Stimulated activated CD4-positive, alpha-beta T cell treated with anti-CD3 and anti-CD28 coated beads, Interleukin-4, amount 100 ng/mL, for 4 hours (primary cell): ENCODE measurements at places on chromosomes 7 and 10.

- no peak for DNase-seq
Observed at GRCh38 chr7:41873741-41874140, 170.9 kb upstream of the INHBA start.

DNA sequence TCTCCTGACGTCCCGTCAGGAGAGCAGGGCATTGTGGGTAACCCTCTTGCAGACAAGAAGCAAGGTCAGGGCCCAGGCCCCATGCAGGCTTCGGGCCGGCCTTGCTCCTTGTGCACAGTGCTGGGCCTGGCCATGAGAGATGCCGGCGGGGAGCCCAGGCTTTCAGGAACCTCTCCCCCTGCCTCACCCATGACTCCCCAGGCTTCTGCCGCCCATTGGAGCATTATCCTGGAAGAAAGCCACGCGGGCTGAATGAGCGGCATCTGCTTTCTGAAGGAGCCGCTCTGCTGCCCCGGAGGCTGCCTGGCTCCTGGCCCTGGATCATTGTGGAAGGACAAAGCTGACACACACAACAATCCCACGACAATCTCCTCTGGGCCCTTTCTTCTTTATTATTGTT is 233.5 kb downstream of the TCF7L2 start:
- no peak for DNase-seq

DNA sequence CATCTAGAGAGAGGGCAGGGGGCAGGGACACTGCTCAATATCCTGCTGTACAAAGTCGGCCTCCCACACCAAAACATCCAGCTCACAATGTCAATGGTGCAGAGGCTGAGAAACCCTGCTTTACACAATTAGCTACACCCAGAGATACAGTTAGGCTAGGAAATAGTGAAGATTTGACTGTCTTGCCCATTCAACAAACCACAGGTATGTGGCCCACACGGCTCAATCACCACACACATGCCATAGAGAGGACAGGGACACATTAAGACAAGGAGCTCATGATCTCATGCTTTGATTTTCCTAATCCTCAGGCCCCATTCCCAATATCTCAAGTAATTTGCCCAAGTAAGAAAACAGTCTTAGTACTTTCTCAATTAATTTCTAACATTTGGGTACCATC is 110.4 kb downstream of the OSBPL3 start:
- DNase-seq = no peak

GRCh38 chr10:100653957-100654781 is 91.2 kb upstream of the PAX2 start:
- peak; percentile 57 for DNase-seq

GRCh38 chr7:67990716-67991115 is 994.1 kb downstream of the TYW1 start:
- DNase-seq = no peak

DNA sequence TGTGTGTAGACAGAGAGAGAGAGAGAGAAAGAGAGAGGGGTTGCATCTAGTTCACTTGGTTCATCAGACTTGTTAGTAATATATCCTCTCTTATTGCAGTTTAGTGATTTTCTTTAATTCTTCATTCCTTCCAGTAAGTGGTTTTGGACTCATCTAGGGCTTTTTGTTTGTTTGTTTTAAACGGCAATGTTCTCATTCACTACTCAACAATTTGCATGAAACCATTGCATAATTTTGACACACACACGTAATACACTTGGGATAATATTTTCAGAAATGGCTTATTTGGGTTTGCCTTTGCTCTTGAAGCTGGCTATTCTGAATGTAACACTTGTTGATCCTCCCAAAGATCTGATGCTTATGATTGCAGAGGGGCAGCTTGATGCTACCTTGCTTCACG is 16.4 kb upstream of the ZNF32 start:
- no peak for DNase-seq

- DNase-seq = peak; percentile 2
Observed at GRCh38 chr7:102875700-102876295, 37.0 kb upstream of the LRRC17 start.

- no peak for DNase-seq
Observed at GRCh38 chr10:131561897-131562296, 250.4 kb upstream of the TCERG1L start.

- no peak for DNase-seq
Observed at GRCh38 chr7:26500749-26501352, 209.2 kb downstream of the SNX10 start.

GRCh38 chr7:153628406-153628805 is 423.8 kb upstream of the DPP6 start:
- no peak for DNase-seq

- no peak for DNase-seq
Observed at GRCh38 chr7:33190688-33191304, 61.4 kb downstream of the BBS9 start.

DNA sequence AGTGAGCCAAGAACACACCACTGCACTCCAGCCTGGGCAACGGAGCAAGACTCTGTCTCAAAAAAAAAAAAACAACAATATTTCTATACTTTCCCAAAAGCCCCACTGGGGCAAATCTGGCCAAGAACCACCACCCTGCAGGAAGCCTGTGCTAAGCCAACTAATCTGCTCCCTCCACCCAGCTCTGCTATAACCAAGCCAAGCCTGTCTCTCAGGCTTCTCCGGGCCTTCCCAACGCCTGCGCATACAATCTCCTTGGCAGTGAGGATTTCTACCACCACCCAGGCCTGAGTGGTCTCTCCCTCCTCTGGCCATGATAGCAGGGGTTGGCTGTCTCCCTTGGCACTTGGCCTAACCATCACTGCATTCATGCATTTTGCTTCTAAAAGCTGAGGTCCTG is 14.2 kb downstream of the DDX56 start:
- no peak for DNase-seq

DNA sequence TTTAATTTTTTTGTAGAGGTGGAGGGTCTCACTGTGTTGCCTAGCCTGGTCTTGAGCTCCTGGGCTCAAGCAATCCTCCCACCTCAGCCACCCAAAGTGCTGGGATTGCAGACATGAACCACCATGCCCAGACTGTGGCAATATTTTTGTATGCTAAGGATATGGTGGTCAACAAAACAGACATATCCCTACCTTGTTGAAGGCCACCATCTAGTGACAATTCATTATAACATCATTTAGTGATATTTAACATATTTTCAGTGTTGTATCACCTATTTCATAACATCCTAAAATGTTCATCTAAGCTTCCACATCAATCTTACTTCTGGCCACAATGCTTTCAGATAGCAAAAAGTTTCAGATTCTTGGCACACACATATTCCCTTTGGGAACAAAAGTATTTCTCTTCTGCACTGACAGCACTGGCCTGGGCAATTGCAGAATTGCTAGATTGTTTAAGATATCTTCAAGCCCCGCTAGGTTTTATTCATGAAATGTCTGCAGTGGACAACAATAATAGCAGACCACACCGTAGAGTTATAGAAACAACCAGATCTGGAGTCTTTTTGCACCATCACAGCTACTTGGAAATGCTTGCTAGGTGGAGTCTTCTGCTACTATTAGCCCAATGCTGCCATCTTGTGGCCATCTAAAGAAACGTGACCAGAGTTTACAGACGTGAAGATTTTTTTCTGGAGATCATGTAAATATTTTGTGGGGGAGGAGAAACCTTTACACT is 58.4 kb downstream of the DNAJC12 start:
- DNase-seq = peak; percentile 37

DNA sequence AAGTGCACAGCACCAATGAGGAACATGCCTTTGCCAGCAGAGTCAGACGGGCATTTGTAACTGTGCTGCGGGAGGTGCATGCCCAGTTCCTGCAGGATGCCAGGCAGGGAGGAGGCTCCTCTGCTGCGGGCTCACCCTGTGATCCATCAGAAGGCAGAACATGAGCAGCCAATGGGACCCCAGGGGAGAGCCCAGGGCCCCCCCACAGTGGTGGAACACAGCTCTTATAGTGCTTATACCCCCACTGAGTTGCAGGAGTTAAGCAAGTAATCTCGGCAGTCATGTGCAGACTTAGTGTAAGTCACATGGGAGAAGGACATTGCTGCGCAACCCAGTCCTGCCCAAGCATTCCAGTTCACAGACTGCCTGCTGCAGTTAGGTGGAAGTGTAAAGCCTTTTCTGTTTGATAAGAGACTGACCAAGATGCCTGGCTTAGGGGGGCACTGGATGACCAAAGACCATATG is 120.3 kb upstream of the TMEM106B start:
- no peak for DNase-seq

DNA sequence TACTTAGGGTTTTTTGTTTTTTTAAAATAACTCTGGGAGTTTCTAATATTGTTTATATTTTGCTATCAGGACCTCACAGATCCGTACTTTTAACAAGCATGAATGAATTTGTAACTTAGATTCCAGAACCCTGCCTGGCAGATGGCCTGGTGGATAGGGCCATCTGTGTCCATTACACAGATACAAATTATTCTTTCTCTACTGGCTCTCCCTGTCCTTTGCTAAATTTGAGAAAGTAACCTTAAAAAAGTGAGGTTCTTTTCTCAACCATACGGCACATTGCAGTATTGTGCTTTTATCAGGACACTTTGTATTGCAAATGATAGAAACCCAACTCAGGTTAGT is 26.6 kb downstream of the LCOR start:
- DNase-seq = no peak

DNA sequence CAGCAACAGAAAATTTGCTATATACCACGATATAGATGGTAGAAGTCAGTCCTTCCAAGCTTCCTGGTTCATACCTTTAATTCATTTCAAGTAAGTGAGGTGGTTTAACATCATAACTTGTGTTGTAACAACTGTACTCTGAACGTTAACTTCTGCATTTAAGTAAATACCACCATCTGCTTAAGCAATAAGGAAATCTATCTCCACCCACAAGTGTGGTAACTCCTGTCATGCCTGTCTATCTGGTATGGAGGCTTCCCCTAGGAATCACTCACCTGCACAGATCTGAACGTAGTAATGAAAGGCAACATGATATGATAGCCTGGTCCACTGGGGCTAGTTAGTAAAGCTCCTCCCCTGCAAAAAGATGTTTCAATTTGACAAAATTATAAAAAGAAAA is 2.3 kb downstream of the ERLIN1 start:
- no peak for DNase-seq

DNA sequence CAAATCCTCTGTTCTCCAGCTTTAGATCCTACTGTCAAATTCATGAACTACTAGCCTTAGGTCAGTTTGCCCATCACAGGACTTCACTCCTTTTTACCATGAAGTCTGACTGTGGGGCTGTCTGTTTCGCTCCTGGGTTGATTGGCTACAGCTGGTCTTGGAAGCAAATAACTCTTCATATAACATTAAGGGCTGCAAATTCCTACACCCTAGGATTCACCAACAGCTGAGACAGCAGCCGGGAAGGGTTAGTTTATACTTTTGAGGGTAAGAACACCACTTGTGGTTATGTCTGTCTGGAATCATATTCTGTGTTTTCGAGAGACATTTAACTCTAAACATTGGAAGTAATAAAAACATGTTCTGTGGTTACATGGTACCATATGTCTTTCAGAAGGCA is 55.9 kb upstream of the KIAA1217 start:
- no peak for DNase-seq

DNA sequence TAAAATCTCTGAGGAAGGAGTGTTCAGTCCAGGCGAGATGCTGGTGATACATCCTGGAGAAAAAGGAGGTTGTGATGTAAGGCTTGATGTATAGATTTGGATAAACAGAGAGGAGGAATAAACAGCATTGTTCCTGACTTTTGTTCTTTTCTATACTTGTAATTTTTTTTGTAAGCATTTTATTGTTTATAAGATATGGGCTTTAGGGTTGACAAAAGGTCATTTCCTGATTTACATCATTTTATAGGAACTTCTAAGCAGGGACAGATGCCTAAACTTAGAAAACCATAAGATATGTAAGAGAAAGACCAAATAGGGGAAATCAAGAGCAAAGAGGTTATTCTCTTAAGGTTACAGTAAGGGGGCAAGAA is 16.7 kb upstream of the SLC26A4 start:
- no peak for DNase-seq

DNA sequence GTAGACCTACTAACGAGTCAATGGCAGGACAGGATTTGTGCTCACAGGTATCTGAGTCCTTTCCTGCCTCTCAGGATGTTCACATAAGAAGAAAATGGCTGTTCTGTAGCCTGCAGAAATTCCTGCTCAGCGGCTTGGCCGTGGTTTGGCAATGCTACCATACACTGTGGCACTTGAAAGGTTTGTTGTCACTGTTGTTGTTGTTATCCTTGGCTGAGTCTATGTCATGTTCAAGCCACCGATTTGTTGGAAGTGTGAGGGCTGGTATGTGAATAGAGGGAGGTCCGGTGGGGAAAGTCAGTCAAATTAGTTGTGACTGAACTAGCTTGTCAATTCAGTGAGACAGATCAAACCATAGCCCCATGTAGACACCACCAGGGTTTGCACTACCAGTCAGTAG is 199.9 kb downstream of the TRIL start:
- no peak for DNase-seq

DNA sequence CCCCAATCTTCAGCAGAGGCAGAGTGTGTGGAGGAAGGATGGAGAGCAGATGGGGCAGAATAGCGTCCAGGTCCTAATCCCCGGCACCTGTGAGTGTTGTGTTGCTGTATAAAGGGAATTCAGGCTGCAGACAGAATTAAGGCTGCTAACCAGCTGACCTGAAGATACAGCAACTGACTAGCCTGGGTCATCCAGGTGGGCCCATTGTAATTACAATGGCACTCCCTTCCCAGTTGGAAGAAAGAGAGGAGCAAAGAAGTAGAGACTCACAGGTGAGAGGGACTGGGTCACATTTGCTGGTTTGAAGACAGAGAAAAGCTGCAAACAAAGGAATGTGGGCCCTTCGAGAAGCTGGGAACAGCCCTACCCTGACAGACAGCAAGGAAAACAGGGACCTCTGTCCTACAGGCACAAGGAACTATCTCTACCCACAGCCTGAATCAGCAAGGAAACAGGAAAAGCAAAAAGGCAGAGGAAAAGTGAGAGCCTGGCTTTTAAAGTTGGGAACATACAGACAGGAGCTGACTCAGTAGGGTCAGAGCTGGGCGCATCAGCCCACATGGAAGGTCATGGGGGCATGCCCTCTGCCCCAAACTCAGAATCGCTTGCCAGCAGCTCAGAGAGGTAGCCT is 11.6 kb upstream of the TMEM72 start:
- no peak for DNase-seq

DNA sequence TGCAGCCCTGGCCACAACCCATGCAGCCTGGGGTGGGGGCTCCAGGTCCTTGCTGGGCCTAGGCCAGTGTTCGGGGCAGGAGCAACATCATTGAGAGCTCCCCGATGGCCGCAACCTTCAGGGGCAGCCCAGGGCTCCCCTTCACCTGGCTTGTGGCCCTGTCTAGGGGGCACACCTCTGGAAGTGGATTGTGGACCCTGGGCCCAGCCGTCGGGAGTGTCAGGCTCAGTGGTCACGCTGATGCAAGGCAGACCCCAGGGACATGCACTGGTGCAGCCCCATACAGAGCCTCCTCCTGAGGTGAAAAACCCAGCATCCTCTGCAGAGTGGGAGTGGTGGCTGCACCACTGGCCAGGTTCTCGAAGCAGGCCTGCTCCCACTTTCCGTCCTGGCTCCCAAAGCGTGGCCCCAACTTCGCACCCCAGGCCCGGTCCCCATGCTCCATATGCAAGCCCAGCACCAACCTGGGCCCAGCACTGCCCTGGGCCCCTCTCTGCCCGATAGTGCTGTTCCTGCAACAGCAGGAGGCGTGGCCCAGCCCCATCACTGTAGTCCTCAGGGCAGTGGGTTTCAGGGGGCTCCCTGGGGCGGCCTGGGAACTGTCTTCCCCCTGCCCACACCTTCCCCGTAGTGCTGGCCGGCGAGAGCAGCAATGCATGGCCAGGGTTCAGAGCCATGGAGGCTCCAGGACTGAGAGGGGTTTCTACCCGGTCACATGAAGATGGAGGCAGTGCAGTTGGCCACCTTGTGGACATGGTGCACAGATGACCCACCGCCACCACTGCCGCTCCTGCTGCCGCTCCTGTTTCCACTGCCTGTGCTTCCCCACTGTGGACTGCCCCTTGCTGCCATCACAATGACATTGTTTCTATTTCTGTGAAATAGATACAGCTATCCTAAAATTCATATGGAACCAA is 303.9 kb upstream of the NRG3 start:
- no peak for DNase-seq
